ENCODE measurements at places on chromosomes 5 and 9.

GRCh38 chr9:18544456-18544855 lies 70.5 kb downstream of the ADAMTSL1 start:
- no peak for DNase-seq

DNA sequence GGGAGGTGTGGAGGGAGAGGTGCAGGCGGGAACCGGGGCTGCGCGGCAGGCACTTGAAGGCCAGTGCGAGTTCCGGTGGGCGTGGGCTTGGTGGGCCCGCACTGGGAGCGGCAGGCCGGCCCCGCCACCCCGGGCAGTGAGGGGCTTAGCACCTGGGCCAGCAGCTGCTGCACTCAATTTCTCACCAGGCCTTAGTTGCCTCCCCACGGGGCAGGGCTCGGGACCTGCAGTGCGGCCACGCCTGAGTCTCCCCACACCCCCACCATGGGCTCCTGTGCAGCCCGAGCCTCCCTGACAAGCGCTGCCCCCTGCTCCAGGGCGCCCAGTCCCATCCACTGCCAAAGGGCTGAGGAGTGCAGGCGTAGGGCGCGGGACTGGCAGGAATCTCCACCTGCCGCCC lies 284.5 kb downstream of the DEPDC1B start:
- no peak for DNase-seq

- DNase-seq: no peak
These were observed 567.9 kb downstream of the CDH9 start for GRCh38 chr5:26470439-26470838.

GRCh38 chr5:74934949-74935751 lies 69.0 kb upstream of the FAM169A start:
- DNase-seq: no peak

- no peak for DNase-seq
These were observed 101.9 kb downstream of the NLN start for GRCh38 chr5:65823845-65824445.

Measured in stimulated activated CD8-positive, alpha-beta memory T cell treated with anti-CD3 and anti-CD28 coated beads, Interleukin-4, amount 100 ng/mL, for 1 hour (primary cell).